ENCODE measurements at places on chromosomes 16 and 17.

GRCh38 chr16:4051591-4051990 lies 64.7 kb downstream of the ADCY9 start:
- DNase-seq: no peak

GRCh38 chr16:23920899-23921298 lies 85.1 kb downstream of the PRKCB start:
- DNase-seq: no peak

GRCh38 chr17:13407381-13407780 lies 194.3 kb downstream of the HS3ST3A1 start:
- no peak for DNase-seq

DNA sequence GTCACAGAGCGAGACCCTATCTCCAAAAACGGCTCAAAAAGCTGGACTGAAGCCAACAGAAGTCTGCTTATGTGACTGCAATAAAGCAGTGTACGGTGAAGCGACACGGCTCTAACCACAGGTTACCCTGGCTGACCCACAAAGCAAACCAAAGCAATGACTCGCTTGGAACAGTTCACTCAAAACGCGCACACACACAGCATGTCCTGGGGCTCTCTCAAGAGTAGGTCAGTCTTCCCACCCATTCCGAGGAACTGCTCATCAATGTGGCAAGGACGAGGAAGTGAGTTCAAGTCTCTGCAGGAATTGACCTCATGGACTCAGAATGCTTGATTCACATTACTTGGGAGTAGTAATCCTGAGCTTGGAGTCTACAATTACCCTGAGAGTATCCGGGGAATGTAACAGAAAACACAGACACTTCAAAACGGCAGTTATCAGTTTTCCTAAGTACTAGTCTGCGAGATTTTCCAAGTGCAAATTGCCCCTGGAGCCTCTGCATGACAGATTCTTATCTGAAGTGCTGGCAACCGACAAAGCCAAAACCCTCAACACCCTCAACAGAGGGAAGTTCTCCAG lies 25.4 kb downstream of the PELP1 start:
- DNase-seq: no peak

DNA sequence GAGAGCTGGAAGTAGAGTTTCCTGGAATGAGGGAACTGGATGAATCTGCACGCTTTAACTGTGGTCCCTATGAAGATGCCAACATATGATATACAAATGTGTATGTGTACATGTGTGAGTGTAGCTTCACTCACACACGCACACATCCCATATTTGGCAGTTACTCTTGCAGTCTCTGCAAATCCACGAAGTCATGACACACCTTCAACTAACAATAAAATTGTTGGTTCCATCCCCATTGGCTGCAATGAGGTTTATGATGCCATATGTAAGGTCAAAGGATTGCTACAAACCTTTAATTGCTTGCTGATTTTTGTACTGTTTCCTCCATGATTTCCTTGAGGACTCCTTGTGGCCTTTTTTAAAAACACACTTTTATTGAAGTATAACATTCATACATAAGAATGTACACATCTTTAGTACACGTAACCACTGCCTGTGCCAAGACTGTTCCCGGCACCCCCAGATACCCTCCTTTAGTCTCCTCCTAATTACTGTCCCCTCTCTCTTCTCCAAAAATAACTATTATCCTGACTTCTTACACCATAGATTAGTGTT lies 22.0 kb downstream of the MYO1D start:
- DNase-seq: no peak

DNA sequence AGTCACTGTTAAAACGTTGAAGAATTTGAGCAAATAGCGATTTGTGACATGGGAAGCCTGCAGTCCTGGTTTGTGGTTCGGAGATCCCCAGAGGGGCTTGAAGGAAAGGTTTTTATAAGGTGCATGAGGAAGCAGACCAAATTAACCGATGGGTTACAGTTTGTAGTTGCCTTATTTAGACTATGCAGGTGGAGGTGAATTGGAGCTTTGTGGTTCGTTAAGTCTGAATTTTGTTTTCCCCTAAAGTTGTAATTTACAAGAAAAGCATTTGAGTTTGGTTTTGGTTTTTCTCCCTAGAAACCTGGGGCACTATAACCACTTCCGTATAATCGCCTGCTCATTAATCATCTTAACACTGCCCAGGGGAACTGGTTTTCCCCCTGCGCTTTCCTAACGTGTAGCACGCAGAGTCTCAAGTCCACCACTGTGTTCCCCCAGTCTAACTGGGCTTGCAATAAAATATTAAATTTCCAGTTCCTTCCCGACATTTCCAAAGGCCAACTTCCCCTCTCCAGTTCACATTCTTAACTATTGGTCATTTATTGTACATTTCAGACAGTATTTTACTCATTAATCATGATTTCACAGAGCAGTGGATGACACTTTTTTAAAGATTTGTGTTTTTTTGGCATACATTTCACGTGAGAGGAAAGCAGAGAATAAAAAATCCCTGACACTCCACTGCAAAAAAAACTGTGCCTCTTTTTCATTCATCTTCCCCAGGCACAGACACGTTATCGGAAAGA lies 932 bp downstream of the ZNF267 start:
- no peak for DNase-seq

DNA sequence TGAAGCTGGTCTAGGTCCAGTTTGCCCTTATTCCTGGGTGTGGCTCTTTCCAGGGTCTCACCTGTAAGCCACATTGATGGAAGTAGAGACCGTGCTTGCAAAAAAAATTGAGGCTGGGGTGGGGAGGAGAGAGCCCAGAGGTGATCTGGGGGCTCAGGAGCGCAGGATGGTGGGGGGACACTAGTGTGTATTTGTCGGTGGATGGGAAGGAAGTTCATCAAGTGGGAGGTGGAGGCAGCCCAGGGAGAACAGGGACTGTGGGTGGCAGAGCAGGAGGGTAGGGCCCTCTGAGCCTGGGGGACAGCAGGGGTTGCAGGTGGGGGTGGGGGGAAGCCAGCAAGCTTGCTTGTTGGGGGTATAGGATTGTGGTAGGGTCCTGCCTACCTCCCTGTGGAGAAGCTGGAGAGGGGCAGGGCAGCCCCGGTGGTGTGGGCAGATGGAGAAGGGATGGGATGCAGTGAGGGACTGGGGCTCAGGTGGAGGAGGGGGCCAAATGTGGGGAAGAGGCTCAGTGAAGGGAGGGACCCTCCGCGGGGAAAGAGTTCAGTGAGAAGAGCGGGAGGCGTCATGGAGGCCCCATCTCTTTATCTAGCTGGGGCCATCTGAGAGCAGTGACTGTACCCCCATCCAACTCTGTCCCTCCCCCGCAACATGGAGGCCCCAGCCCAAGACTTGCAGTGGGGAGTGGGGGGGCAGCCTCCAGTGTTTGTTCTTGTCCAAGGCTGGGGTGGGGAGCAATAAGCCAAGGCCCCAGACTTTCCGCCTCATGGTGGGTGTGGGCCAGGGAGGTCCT lies 17.2 kb upstream of the TMEM92 start:
- DNase-seq: no peak

- peak; percentile 87 for DNase-seq
Measured at GRCh38 chr17:43024407-43025289, at the start of gene RND2. TSS of gene RND2 (plus strand) at chr17:43025231. CDS start at chr17:43025348, 117 bp downstream.

DNA sequence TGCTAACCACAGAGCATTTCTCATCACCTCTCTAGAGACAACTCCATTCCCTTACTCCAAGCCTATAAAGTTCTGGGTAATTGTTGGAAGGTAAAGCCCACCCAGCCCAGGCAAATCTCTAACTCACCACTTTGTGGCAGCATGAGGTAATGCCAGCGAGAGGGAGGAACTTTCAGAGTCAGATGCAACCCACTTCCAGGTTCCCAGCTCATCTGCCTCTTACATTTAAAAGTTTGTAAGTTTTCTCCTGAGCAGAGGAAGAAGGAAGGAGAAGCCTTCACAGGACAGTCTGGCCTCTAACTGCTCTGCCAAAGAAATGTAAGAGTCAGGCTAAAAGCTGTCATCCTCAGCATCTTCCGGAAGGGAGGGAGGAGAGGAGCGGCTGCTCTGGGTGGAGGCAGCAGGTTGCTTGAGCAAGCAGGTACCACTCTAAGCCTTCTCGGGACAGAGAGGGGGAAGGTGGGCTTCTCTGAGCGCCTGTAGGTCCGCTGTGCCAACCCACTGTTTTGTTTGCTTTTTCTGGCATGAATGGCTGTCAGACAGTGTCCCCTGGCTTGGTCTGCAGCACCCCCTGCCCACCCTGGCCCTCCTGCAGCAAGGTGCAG lies 1.0 kb downstream of the ZNF319 start:
- no peak for DNase-seq

- DNase-seq: no peak
Measured at GRCh38 chr17:16033729-16034349, 34.2 kb downstream of the TTC19 start.

DNA sequence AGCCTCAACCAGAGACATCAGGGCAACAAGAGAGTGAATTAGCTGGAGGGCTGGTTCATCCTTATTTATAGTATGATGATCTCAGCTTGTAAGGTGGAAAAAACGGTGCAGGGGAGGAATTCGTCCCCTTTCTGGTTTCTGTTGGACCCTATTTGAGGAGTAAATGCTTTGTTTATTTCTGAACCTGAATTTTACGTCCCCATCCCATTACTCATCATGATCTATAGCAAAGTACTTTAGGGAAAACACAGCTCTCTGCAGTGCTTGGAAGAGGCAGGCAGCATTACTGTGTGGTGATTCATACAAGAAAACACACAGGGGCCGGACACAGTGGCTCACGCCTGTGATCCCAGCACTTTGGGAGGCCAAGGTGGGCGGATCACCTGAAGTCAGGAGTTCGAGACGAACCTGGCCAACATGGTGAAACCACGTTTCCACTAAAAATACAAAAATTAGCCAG lies 8.0 kb upstream of the VAT1L start:
- no peak for DNase-seq

- no peak for DNase-seq
Measured at GRCh38 chr17:11495613-11496012, 102.7 kb upstream of the DNAH9 start.

- no peak for DNase-seq
Measured at GRCh38 chr17:71398800-71399219, 722.0 kb upstream of the SOX9 start.

- DNase-seq: no peak
Measured at GRCh38 chr17:58684003-58684402, 7.8 kb downstream of the TEX14 start.

DNA sequence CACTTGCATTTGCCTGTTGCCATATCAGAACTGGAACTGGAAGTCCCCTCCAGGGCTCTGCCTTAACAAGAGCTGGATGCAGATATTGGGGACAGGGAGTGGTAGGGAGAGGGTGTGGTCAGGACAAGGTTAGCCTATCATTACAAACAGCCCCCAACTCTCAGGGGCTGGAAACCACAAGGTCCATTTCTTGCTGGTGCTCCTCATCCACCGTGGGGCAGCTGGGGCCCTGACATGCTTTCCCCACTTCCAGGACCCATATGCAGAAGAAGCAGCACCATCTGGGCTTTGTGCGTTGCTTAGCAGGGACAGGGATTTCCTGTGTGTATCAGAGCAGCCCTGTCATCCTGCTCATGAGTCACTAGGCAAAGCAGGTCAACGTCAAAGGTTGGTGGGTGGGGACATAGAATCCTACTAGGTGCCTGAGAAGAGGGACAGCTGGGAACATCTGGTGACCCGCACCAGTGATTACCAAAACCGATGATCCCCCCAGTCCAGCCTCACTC lies 26.9 kb downstream of the RGS9 start:
- no peak for DNase-seq

GRCh38 chr17:47286198-47286914 lies 32.7 kb downstream of the ITGB3 start:
- DNase-seq: no peak

- no peak for DNase-seq
Measured at GRCh38 chr16:49755313-49755620, 100.6 kb downstream of the ZNF423 start.

- DNase-seq: no peak
Measured at GRCh38 chr17:17935321-17936271, 36.6 kb downstream of the TOM1L2 start.

- DNase-seq: no peak
Measured at GRCh38 chr17:44115585-44116415, 7.6 kb downstream of the HDAC5 start.

GRCh38 chr17:39996800-39997199 lies 16.2 kb downstream of the PSMD3 start:
- DNase-seq: no peak

GRCh38 chr17:80138856-80139426 lies 8.0 kb downstream of the EIF4A3 start:
- no peak for DNase-seq

DNA sequence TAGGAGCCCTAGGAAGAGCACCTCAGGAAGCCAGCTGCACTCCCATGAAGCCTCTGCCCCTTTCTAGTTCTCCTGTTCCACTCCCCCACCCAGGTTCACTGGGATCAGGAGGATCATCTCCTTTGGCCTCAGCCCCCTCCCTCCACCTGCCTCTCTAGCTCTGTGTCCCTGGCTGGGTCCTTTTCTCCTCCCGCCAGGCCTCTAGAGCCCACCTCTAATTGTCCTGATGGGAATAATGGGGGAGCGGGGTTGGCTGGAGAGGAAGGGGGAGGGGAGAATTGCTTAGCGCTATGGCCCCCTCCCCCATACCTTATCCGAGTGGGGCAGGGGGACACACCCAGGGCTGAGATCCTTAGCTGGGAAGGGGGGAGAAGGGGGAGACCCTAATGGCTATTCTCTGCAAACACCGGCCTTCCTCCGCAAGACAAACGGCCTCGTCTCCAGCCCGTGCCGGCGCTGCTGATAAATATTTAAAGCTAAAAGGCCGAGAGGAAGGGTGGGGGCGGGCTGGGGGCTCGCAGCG lies 997 bp downstream of the HOXB7 start:
- no peak for DNase-seq

- DNase-seq: no peak
Measured at GRCh38 chr16:83661656-83662055, 146.1 kb upstream of the HSBP1 start.

- no peak for DNase-seq
Measured at GRCh38 chr16:80656711-80657150, 115.9 kb downstream of the DYNLRB2 start.

- DNase-seq: no peak
Measured at GRCh38 chr17:177762-178161, 3.7 kb downstream of the DOC2B start.

- no peak for DNase-seq
Measured at GRCh38 chr16:14609716-14610115, 20.3 kb downstream of the PARN start.

DNA sequence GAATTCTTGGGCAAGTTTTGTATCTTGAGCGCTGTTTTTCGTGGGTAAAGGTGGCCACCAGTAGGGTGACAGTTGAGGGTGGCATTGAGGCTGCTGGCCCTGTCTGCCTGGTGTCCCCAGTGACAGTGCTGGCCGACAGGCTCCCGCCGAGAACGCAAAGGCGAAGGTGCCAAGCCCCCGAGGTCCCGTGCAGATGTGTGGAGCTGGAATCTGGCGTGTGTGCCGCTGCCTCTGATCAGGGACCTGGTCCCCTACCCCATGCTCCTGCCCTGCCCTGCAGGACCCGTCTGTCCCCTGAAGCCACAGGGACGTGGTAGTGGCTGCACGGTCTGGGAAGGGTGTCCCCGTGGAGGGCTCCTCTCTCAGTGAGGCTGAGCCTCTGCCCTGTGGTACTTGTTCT lies 3.5 kb downstream of the UBE2I start:
- no peak for DNase-seq

- DNase-seq: no peak
Measured at GRCh38 chr16:1950047-1950446, 4.4 kb downstream of the RPL3L start.

GRCh38 chr17:17412326-17412725 lies 64.5 kb upstream of the MED9 start:
- no peak for DNase-seq

All from amygdala (tissue), 56 donors.